ENCODE measurements at places on chromosomes 7 and 10. TPM values are rescaled to one million over a fixed set of nuclear protein-coding genes. Genes with fewer than 3 reads are reported as not detected.

- no peak for DNase-seq
These were observed 87.0 kb downstream of the ZNF365 start for GRCh38 chr10:62461120-62461519.

IL2RA gene
- not detected for polyA plus RNA-seq

CLCN1 gene
- polyA plus RNA-seq = not detected

DNA sequence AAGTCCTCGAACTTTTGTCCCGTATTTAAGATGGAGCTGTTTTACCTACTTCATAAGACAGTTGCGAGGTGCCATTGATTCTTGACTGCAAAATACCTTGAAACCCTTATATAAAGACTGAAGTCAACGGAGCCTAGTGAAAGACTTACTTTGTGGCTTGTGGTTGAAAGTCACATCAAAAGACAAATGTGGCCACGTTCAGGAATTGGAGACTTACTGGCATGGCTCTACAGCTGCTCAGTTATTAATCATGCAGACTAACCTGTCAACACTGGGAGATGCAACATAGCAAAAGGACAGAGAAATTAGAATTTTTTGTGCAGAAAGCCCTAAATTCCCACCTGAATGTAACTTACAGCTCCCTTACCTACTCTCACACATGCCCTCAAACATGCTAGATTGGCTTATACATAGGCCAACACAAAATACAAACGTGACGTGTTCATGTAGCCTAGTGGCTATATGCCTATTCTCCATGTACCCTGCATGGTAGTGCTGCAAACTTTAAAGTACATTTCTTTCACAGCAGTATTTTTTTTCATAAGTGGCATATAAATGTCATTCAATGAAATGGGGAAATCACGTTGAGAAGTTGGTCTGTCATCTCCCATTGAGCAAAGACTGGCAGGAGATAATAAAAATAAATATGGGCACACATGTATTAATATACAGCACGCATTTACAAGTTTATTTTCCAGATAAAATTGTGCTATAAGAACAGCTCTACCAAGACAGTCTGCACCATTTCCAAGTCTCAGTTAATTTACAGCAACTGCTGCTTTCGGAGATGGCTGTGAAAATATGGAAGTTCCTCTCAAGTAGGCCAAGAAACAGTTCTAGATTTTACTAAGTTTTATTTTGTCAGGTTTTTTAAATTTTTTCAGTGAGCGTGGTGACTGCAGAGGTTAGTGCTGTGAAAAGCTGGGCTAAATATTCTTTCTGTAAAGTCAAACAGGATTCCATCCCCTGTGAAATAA is 170.4 kb upstream of the C7orf33 start:
- no peak for DNase-seq

GRCh38 chr7:41097501-41097900 is 605.4 kb downstream of the INHBA start:
- peak; percentile 61 for DNase-seq
